ENCODE measurements at places on chromosomes 5 and 9. TPM values are rescaled to one million over a fixed set of nuclear protein-coding genes. Genes with fewer than 3 reads are reported as not detected.

The TSSK1B gene
- 3.9 TPM for total RNA-seq

GRCh38 chr5:15238006-15238405 is 262.0 kb upstream of the FBXL7 start:
- no peak for DNase-seq

DNA sequence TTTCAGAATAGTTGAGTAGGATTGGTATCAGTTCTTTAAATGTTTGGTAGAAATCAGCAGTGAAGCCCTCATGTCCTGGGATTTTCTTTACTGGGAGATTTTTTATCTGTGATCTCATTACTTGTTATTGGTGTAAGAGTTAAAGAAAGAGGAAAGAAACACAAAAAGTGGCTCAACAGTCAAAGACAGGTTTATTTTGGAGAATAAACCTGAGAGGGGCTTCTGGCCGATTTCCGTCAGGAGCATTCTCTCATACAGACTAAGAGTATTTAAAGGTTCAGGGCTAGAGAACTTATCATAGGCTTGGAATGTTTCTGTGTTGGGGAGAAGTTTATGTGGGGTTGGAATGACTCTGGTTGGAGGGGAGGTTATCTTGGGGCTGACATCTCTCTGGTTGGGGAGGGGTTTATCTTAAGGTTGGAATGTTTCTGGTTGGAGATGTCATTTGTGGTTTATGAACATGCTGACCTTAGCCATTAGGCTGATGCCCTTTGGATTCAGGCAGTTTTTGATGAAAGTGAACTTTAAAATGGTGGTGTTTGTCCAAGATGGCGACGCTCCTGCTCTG is 62.5 kb downstream of the CFAP95 start:
- DNase-seq, result no peak

The ROR2 gene
- total RNA-seq, result 3.3 TPM

The CDC20B gene
- total RNA-seq, result not detected

GRCh38 chr5:1827886-1828397 is 26.7 kb downstream of the NDUFS6 start:
- DNase-seq, result peak; percentile 29

DNA sequence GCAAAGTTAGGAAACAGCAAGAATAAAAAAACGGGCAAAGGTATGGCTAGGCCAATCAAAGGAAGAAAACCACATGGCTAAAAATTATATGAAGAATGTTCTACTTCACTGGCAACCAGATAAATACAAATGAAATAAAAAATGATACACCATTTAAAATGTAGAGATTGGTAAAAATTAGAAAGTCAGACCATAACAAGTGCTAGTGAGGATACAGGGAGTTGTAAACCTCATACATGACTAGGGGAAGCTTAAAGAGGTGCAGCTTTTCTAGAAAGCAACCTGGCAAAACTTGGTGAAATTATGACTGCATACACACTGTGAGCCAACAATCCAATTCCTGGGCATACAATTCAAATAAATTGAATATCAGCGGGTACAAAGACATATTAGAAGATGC is 119.0 kb upstream of the LIFR start:
- no peak for DNase-seq

DNA sequence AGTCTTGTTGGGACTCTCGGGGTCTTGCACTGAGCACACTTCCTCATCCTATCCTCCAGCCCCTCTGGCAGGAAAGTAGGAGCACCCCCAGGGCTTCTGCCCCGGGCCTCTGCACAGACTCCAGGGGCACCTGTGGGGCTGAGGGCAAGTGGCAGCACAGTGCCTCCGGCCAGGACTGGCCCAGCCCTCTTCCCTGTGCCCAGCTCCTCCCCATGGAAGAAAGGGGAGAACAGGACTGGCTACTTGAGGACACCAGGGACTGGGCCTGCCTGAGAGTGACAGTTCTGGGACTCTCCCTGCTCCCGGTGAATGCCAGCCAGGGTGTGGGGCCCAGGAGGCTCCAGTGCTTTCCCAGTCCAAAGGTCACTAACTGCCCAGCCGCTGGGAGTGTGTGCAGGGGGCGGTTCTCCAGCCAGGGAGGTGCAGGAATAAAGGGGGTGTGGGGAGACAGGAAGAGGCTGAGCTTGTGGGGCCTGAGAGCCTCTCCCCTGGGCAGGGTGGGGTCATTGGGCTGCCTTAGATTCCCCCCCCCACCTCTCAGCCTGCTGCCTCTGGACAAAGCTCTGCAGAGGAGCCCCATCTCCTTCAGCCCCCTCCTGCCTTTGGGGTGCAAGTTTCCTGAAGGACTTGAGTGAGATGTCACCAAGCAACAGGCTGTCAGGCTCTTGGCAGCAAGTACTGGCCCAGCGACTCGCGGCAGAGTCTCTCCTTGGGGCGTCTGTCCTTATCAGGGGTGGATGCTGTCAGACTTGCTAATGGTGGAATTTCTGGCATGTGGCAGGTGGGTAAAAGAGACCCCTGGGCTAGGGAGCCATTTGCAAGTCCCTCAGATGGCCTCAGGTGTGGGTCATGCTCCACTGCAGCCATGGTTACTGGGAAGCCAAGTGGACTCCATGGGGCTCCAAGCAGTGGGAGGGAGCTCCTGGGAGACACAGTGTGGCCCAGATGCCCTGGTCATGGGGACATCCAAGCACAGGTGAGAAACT is 19.1 kb upstream of the JADE2 start:
- peak; percentile 72 for DNase-seq

DNA sequence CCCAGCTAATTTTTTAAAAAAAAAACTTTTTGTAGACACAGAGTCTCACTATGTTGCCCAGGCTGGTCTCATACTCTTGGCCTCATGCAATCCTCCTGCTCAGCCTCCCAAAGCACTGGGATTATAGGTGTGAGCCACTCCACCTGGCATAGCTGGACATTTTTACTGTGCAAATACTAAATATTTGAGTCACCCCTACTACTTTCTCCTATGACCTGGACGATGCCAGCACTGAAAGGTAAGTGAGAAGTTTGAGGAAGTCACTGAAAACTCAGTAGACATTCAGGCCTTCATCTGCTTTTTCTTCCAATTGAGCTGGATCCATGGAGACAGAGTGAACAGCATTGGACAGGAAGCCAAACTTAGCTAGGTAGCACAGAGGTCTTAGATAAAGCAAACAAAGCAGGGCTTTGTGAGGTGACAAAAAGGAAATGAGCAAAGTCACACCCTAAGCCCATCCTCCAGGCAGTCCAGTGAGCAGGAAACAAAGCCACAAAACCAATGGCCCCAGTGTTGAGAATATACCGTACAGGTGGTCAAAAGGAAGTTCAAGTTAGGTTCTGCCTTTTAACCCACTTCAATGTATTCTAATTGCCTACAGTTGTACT is 192.6 kb upstream of the RASA1 start:
- no peak for DNase-seq

DNA sequence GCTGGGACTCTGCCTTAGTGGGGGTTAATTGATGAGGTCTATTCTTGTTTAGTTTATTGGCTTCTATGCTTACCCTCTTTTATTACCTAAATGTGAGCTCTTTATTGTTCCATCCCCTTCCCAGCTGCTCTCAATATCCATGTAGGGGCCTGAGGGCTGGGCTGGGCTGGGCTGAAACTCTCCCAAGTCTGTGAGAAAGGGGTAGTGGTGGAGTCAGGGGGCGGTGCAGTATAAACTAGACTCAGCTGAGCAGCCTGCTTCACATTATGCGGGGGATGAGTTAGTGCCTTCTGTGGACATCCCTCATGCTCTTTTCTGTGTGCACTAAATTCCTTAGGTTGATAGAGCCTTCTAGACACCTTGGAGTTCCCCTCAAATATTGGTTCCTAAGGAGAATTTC is 451.8 kb upstream of the PTGER4 start:
- no peak for DNase-seq

The EMB gene
- 20.5 TPM for total RNA-seq

DNA sequence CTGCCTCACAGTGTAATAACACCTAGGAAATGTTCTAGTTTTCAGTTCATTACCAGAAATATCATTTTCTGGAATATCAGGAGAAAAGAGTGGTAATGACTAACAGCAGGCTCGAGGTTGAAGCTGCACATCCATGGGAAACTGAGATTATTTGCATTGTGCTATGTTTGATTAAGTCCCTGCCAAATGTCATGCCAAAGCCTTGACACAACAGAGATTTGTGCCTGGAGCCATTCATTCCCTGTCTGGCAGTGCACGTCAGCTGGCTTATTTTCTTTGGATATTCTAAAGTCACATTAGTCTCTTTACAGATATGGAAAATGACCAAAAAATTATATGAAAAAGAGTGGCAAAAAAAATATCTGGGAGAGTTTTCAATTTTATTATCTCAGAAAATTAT is 848.0 kb downstream of the PTPRD start:
- DNase-seq, result no peak

The FRMPD1 gene
- total RNA-seq, result 15.4 TPM

The CER1 gene
- not detected for total RNA-seq

Measured in suprapubic skin (tissue), 4 donors.